ENCODE measurements at places on chromosomes 16 and 17.

DNA sequence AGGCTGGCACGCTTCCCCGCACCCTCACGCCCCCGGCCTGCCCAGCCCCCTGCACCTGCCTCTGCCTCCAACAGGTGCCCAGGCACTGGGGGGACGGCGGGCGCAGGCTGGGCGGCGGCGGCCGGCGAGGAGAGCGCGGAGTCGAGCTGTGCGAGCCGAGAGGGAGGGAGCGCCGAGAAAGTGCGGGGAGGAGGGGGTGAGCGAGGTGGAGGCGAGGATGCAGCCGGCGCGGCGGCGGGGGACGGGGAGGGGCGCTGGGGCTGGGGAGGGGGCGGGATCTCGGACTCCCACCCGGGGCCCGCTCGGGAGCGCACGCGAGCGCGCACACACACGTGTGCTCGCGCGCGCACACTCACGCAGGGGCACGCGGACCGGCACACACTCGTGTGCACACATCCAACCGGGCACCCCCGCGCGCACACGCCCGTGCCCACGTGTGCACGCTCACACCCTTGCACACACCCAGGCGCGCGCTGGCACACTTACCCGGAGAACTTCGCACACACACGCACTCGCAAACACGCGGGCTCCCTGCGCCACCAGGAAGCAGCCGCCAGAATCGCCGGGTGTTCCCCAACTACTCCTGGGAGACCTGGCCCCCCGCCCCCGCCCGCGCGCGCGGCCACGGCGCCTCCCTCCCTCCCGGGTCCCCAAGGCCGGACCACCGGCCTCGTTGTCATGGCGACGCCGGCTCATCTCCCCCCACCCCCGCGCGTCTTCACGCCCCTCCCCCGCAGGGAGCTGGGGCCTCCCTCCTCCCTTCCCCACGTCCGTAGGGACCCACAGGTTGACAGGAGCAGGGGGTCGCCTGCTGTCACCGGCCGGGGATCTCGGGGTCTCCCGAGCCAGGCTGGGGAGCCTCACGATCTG is at the start of gene DOC2A:
Gene DOC2A (minus strand): TSS at position 184 of the 870 bp plus-strand sequence. CDS start 805 bp downstream, outside the sequence.
- DNase-seq: no peak

DNA sequence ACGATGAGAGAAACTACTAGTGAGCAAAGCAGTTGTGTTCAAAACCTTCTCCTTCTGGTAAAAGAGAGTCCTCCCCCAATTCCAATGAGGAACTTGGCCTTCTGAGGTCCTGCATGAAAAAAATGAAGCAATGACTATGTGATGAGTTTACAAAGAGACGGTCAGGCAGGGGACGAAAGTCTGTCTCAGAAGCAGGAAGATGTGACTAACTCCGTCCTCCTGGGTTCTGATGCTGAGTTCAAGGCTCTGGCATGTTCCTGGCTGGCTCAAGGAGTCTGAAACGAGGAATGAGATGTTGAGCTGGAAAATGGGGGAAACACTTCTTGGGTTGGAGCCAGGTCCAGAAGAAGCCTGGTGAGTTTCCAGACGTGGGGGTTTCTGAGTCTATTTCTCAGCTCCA is 129.6 kb downstream of the CPPED1 start:
- DNase-seq: no peak

DNA sequence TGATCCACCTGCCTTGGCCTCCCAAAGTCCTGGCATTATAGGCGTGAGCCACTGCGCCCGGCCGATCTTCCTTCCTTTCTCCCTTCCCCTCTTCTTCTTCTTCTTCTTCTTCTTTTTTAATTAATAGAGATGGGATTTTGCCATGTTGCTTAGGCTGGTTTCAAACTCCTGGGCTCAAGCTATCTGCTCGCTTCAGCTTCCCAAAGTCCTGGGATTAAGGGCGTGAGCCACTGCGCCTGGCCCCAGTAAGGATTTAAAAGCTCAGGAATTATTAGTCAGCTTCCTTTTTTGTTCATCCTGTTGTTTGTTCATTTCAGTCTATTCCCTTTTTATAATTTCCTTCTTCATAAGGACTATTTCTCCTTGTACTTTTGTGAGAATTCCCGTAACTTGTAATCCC is 32.7 kb upstream of the LRRC37A start:
- DNase-seq: no peak

DNA sequence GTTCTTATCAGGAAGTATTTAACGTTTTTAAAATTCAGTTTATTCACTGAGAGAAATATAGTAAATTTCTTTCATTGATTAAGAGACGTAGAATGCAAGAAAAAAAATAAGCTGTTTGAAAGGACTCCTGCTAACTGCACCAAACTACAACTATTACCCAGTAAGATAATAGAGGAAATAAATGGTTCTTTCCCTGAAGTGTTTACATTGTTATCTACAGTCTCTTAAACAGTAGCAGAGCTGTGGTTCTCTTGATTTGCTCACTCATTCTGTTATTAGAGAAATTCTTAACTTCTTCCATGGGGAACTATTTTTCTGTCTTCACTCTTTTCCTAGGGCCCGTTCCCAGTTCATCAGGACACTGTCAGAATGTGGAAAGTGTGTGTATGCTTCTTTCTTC is 973.0 kb downstream of the KCNJ2 start:
- no peak for DNase-seq

- DNase-seq: no peak
Observed at GRCh38 chr17:8147141-8147804, 4.9 kb downstream of the PER1 start.

DNA sequence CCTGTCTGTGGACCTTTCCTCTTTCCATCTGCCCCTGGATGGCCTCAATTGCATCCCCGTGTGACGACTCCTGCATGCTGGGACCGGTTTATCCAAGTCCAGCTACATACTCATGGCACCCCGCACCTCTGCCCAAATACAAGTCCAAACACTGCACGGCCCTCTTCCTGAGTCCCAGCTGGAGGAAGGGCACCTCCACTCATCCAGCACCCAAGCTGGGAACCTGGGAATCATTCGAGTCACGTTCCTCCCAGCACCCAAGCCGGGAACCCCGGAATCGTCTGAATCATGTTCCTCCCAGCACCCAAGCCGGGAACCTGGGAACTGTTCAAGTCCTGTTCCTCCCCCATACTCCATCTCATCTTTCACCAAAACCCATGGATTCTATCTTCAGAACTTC is 10.2 kb downstream of the TRARG1 start:
- no peak for DNase-seq

DNA sequence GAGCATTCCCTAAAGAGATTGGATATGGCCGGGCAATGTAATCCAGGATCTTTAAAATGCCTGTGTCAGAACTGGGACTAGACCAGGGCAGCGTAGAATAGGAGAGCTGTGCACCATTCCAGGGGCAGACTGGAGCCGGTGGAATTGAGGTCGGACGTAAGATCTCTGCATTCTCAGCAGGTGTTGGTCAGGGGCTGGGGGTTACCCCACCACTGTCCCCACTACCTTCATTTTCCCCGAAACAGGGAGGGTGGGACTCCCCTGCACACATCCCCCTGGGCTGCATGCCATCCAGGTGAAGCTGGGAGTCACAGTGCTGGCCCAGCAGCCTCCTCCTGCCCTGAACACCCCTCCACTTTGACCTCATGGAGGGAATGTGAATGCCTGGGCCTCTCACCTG is 17.8 kb downstream of the OSBPL7 start:
- DNase-seq: no peak

- DNase-seq: no peak
Observed at GRCh38 chr17:43406676-43407645, 8.2 kb downstream of the ARL4D start.

- peak; percentile 53 for DNase-seq
Observed at GRCh38 chr17:4004517-4005295, 40.5 kb upstream of the ATP2A3 start.

GRCh38 chr17:10278218-10278617 is 79.8 kb upstream of the GAS7 start:
- DNase-seq: no peak

GRCh38 chr17:80827646-80828643 is 163.7 kb upstream of the CHMP6 start:
- DNase-seq: peak; percentile 22

DNA sequence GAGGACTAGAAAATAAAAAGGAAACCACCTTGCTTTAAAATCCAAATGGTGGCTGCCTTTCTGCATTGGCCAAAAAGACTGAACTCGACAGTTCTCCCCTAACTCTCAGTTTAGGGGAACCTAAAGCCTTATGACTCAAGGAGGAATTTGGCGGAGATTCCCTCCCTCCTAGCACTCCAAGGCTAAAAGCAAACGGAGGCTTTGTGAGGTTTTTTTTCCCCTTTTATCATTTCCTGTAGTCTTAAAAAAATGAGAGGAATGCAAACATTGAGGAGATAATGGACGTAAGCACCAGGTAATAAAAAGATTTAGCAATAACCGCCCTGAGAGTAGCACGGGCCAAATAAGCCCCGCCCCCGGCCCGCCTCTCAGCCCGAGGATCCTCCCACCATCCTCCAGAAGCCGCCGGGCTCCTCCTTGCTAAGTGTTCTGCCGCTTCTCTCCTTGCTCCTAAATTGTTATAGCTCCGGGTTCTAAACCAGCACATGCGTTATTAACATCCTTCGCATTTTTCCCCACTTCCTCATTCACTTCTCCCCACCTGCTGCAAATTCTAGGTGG is 5.8 kb upstream of the KIFC3 start:
- peak; percentile 94 for DNase-seq

DNA sequence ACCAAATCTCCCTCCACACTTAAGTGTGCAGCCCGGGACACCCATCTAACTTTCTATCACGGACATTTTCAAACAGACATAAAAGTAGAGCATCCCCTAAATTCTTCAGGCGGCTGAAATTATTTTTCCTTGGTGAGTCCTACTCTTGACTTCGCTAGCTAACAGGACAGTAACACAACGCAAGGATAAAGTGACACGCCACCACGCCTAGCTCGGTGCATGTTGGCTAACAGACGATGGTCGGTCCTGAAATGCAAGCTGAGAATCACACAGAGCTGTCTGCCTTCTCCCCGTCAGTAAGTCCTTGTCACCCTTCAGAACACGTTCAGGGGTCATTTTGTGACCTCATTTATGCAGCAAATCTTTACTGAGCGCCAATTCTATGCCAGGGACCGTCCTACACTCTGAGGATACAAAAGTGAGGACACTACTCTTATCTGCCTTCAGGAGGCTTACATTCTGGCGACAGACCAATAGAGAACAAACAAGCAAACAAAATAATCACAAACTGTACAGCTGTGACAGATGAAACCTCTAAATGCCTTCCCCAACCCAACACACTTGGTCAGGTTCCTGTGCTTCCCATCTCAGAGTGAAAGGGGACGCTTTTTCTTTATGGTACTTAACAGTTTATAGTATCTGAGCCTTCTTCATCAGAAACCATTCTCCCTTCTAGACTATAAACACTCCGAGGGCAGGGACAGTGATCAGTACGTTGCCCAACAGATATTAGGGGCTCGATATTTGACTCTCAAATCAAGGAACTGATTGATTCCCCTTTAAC is 1.3 kb downstream of the NTAN1 start:
- DNase-seq: no peak

DNA sequence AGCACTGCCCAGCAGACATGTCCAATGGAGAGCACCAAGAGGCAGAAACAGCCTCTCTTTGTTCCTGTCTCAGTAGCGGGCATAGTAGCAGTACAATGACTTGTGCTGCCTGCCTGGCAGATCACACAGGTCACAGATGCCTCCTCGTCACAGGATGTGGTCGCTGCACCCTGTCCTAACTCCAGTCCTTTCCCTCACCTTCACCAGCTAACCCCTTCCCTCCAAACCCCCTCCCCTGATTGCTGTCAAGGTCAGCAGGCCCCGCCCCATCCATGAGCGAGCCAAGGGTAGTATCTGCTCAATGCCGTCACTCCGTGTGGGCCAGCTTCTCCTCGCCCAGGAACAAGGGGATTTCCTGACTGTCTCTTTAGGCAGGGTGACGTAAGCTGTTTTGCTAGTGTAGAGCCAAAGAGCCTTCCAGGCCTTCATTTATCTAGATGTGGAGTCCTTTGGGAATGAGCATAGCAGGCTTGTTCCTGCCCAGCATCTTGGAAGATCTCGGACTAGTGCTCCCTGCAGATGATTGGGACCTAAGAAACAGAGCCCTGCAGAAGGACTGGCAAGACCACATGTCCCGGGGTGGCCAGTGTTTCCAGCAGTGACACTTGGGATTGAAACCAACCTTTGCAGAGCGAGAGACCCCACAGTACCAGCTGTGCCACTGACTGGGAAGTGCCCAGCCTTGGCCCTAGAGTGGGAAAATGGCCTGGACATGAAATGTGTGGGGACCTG is 75.9 kb upstream of the TNRC6C start:
- no peak for DNase-seq

DNA sequence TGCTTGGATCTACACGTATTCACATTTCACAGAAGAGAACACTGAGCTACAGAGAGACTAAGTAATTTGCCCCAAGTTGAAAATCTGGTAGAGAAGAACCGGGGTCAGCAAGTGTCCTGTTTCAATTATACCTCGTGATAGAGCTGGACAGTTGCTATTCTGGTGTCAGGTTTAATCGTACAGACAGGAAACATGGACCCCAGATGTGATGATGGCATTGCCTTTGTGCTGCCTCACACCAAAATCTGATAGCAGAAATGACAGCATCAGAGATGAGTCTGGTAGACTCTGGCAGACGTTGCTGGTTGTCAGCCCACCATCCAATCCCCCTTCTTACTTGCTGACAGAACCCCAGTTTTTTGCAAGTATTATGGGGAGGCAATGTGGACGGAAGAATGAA is 112.1 kb upstream of the FOXF1 start:
- DNase-seq: no peak

DNA sequence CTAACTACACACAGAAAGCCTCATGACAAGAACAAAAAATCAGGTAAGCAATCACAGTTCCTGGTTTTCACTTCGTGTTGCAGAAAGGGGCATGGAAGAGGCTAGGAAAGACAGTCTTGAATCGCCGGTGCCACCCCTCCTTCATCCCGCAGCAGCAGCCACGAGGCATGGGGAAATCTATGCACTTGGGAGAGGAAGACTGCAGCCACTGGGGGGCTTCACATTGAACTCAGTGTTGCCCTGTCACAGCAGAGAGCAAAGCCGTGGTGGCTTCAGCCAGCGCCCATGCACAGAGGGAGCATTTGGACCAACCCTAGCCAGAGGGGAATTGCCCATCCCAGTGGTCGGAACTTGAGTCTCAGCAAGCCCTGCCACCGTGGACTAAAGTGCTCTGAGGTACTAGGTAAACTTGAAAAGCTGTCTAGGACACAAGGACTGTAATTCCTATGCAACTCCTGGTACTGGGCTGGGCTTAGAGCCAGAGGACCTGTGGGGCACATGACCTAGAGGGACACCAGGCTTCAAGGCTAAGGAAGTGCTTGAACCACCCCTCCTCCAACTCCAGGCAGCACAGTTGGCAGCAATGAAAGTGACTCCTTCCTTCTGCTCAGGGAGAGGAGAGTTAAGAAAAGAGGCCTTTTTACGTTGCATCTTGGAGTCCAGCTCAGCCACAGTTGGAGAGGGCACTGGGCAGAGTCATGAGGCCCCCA is 35.2 kb upstream of the ATP2C2 start:
- no peak for DNase-seq

GRCh38 chr17:42271006-42271778 is 5.0 kb downstream of the STAT5B start:
- no peak for DNase-seq

- peak; percentile 68 for DNase-seq
Observed at GRCh38 chr17:75549246-75550138, 24.0 kb downstream of the LLGL2 start.

All from RWPE1 (cell line).